Trophoblast cell (in vitro differentiated cells and primary cell): ENCODE measurements at places on chromosomes 5 and 9.
A peak's percentile ranks its signal among the peaks of the same experiment; 100 is the strongest.

- DNase-seq: no peak
Measured at GRCh38 chr5:109691996-109692395, 2.3 kb downstream of the MAN2A1 start.

GRCh38 chr5:149325166-149325735 is 20.0 kb upstream of the GRPEL2 start:
- DNase-seq: peak; percentile 92

DNA sequence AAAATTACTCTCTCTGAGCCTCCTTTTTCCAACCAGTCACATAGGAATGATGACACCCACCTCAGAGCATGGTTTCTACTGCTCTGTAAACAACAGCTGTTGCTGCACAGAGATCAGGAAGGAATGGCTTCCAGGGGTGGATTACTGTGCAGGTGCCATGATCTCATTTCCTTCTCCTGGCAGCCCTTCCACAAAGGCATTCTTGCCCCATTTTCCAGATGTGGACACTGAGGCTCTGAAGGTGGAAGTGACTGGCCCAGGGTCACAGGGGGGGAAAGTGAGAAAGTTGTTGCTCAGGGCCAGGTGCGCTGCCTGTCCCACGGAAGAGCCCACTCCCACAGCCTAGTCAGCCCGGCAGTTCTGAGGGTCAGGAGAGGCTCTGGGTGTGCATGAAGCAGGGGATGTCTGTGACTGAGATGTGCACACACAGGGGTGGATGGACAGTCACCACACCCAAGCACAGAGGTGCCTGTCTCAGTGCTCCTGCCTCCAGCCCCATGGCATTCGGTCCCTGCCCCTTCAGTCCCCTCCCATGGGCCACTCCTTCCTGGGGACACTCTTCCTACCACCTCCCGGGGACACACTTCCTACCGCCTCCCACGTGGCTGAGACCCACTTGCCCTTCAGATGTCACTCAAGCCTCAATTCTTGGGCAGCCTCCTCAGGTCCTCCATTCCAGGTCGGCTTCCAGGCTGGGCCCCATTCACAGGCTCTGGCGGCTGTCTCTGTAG is 17.0 kb downstream of the FGFR4 start:
- no peak for DNase-seq

- no peak for DNase-seq
Measured at GRCh38 chr5:94266170-94266569, 352.2 kb downstream of the KIAA0825 start.

DNA sequence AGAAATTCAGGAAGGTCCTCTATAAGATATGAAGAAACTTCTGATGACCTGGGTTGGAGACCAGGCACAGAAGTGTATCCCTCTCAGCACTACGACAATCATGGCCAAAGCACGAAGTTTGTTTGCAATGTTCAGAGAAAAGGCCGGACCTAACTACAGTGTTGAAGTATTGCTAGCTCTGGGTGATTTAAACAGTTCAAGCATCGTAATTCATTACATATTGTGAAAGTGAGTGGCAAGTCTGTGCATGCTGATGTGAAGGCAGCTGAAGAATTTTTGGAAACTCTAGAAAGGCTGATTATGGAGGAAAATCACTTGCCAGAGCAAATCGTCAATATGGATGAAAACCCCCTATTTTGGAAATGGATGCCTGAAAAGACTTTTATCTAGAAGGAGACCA is 67.2 kb upstream of the PANK3 start:
- peak; percentile 13 for DNase-seq

GRCh38 chr5:107314330-107314729 is 356.4 kb downstream of the EFNA5 start:
- no peak for DNase-seq

GRCh38 chr9:98442541-98442940 is 187.1 kb upstream of the TBC1D2 start:
- no peak for DNase-seq

DNA sequence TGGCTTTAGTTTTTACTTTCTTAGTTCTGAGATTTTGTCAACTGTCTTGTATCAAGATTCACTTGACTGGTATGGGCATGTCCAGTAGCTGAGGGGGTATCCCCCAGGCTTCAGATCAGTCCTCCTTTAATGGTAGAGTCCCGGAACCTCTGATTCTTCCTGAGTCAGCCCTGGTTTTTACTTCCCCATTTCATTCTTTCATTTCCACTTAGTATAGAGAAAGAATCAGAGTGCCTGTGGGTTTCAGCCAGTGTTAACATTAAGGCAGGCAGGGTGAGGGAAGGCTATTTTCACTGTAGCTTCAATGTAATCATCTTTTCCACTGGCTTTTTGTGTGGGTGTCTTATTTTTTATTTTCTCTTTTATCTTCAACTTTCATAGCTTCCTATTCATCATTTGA is 8.3 kb upstream of the COMMD10 start:
- DNase-seq: no peak

DNA sequence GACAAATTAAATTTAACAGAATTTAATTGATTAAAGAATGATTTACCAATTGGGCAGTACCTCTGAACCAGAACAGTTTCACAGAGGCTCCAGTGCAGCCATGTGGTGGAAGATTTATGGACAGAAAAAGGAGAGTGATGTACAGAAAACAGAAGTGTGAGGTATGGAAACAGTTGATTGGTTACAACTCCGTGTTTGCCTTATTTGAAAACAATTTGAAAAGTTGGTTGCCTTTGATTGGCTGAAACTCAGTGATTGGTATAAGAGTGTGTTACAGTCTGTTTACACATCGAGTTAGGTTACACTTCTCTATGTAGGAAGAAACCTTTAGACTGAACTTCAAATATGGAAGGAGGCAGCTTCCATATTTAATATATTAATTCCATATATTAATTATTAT is 30.1 kb downstream of the KIAA1958 start:
- DNase-seq: no peak

DNA sequence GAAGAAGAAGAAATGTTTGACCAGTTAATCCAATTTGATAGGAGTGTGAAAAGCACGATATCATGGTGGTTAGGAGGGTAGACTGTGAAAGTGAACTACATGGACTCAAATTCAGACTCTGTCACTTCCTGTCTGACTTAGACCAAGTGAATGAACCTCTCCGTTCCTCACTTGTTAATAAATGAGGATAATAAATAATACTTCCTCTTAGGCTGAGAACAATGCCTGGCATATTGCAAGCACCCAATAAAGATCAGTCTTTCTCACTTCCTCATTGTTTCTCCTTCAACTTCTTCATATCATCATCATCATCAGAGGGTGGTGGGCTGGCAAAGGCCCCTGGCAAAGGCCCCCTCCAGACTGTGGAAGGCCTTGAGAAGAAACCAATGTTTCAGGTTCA is 148.7 kb downstream of the CDK5RAP2 start:
- DNase-seq: no peak

- no peak for DNase-seq
Measured at GRCh38 chr5:119629339-119629738, at the start of gene FAM170A. TSS of gene FAM170A (plus strand) at chr5:119629558. CDS start at chr5:119629769, 211 bp downstream.

- no peak for DNase-seq
Measured at GRCh38 chr5:141871870-141872269, 6.3 kb downstream of the PCDH1 start.

DNA sequence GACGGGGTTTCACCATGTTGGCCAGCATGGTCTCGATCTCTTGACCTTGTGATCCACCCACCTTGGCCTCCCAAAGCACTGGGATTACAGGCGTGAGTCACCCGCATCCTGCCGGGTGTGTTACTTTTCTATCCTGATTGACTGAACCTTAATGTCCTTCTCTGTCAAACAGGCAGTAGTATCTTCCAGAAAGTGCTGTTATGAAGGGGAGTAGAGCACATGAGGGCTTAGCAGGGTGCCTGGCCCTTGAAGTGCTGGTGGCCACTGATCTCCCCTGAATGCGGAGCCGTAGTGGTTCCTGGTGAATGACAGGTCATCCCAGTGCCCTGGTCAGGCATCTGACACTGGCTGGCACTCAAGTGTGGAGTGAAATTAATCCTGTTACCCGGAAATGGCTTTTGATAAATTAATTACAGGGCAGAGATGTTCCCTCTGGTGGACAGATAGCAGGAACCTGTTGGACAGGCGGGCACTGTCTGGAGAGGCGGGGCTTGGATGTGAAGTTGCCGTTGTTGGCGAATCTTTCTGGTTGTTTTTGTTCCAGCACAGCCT is 28.4 kb downstream of the PRRC2B start:
- peak; percentile 55 for DNase-seq

GRCh38 chr9:112173489-112174221 is 1.4 kb downstream of the SUSD1 start:
- DNase-seq: no peak

DNA sequence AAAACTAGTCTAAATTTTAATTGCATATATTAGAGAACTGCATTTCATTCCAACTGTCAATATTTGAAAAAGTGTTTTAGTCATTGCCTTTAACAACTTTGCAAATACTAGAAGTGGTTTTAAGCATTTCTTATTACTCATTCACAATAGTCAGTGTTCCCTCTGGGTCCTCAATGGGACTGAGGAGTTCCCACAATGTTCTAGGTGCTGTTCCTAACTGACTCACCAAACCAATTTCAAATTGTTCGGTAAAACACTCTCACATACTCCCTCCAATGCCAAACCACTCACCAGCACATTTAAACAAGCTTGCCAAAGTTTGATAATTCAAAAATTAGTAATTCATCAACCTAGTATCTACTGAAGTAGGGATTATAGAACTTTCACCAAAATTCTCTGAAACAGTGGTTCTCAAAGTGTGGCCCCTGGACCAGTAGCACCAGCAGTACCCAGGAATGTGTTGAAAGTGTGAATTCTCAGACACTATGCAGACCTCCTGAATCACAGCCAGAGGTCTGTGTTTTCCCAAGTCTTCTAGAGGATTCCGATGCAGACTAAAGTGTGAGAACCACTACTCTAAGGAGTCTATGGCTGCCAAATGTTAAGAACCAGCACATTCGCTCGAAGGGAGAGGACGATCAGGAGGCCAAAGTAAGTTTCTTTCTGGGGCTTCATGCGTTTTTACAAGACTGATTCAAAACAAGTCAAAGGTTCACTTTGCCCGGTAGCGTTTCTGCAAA is 72.8 kb downstream of the APBA1 start:
- DNase-seq: no peak

GRCh38 chr9:96015876-96016686 is 140.6 kb downstream of the ERCC6L2 start:
- no peak for DNase-seq

- DNase-seq: no peak
Measured at GRCh38 chr5:113760486-113760885, 247.0 kb downstream of the YTHDC2 start.

DNA sequence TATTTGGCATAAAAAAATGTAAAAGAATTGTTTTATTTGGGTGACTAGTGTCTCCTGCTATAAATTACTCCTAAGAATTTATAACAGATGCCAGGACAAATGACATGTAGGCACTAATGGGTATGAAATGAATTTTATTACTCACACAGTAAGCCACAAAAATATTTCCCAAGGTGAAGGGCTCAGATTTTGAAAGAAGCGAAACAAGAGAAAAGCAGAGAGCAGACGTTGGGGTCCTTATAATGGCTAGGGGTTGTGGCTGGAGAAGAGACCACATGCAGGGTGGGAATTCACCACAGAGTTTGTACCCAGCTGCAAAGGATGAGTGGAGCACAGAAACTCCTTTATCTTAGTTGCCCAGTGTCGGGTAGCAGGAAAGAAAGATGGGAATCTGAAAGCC is 45.0 kb upstream of the PRR16 start:
- DNase-seq: no peak

DNA sequence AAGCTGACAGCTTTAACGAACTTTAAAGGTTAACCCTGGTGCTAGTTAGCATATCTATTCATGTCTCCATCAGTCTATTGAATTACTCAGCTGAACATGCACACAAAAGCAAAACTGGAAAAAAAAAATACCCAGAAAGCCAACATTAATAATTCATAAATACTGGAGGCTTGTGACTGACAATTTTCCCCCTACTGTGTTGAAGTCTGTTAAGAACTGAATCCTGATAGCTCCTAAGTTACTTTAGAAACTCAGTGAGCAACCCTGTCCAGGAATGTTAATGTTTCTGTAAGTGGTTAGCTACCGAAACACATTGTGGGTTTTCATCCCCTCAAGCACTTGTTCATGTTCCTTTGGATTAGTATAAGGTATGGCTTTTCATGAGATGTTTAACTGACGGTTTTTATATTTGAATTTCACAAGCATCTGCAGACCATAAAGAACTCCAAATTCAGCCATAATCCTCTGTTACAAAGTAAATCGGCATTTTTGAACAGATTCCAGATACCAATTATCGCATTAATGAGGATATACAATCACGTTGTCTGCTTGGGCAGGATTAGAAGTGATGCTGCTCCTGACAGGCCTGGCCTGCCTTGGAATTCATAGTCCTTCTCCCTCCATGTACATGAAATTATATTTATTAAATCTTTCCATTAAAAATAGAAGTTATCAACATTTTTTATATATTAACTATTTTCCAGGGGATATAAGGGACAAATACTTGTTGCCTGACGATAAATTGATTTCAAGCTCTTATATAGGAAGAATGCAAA is 331.2 kb downstream of the TLE4 start:
- DNase-seq: no peak

DNA sequence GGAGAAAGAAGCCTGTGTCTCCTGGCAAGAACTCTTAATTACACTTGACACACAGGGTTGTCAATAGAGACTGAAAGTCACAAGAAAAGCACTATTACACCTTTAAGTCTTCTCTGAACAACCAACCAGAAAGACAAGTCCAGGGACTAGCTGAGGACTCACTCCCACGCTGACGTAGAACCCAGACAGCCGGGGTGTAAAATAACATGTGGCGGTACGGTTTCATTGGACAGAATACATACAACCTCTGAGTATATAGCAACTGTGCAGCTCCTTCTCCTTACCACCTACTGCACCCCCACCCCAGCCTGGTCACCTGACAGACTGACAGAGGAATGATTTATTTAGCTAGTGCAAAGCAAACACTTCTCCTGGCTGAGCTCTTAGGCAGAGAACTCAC is 103.4 kb upstream of the RASEF start:
- no peak for DNase-seq

DNA sequence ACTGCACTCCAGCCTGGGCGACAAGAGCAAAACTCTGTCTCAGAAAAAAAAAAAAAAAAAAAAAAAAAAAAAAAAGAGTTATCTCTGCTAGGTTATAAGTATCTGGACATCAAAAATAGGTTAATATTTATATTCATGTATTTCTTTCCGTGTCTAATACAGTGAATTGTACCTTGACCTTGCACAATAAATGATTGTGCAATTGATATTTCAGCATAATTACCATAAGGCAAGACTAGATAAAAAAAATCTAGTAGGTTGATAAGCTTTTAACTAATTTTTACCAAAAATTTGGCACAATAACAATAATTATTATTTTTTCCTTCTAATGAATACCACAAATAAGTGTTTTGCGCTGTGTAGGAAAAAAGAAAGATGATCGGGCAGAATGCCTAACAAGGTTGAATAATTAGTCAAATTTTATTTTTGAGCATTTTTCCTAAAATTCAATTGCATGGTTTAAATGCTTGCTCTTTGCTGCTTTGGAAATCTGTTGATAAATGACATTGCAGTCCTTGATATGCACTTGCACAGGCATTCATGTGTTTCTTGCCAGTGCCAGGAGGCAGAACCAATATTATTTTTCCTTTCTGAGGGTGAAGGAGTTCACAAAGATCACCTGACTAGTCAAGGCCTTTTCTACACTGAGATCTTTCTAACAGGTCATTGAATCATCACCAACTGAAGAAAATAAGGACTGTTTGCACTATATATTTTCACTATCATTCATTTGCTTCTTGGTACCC is 127.5 kb downstream of the ARRDC3 start:
- DNase-seq: no peak

- DNase-seq: no peak
Measured at GRCh38 chr5:76716456-76717157, 681 bp downstream of the F2R start.
